ENCODE measurements at places on chromosomes 3 and 15.

DNA sequence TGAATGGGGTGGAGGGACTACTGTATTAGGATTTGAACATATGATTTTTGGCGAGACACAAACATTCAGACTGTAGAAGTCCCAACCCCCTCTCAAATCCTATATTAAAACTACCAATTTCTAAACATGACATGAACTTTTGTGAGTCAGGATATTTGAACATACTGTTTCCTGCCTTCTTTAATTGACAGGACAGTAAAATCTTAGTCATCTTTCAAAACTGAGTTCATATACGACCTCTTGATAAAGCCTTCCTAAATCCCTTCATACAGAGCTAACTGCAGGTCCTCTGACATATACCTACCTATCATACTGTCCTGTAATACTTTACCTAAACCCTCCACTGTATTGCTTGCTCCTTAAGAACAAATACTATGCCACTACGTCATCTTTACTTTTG, 23.5 kb downstream of the ALDH1A2 start:
- DNase-seq, result no peak

GRCh38 chr15:79978655-79979514, 7.9 kb upstream of the BCL2A1 start:
- no peak for DNase-seq

- peak; percentile 71 for DNase-seq
These were observed 101.1 kb downstream of the GREM1 start for GRCh38 chr15:32818758-32819447.

DNA sequence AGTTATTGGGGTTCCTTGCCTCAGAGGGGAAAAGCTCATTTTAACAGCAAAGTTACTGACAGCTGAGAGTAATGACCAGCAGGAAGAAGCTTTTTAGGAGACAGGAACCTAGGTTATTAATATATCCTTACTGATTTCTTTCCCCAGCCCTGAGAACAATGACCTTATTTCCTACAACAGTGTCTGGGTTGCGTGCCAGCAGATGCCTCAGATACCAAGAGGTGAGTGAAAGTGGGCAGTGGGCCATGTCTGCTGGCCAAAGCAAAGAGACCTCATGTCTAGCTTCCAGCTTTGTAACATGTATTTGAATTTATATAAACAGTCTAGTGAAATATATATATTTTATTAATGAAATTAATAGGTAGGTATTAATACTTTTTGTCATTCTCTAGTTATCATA, 5.0 kb downstream of the CCNDBP1 start:
- DNase-seq, result no peak

DNA sequence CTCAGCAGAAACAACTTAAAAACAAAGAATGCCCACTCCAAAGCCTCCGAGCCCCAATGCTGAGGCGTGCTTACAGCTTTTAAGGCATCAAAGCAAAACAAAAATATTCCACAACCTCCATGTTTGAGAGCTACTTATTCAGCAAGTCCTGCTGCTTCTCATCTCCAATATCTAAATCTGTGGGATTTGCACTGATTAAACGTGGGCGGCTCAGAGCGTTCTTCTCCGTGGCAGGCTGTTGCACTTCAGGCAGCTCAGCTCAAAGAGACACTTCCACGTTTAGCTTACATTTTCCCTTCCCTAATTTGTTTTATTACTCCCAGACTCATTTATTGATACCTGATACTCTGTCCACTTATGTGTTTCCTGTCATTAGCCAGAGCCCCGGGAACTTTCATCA, 282.6 kb upstream of the MCTP2 start:
- no peak for DNase-seq

GRCh38 chr3:145191543-145191942, 969.4 kb downstream of the PLOD2 start:
- DNase-seq, result no peak

GRCh38 chr3:156978481-156978961, 152.4 kb downstream of the LEKR1 start:
- DNase-seq, result no peak

DNA sequence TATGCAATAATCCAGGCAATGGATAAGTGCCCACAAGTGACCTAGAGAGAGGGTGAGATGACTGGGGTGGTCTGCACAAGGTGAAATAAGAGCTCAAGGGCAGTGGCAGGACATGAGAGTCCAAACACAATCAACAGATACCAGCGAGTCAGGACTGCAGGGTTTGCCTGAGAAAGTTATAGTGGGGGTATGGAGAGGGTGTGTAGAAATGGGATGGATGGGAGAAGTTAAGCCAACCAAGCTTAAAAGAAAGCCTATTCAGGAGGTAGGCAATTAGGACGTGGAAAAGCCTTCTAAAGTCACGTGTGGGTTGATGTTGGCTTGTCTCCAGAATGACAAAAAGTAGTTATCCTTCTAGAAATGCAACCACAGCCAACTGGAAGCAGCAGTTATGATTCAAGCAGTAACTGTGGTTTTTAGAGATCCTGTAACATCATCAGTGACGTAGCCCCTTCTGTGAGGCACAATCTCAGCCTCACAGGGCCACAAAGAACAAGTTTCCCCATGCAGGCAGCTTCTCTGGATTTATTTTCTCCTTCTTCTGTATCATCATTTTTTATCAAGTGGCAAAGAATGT, 56.1 kb downstream of the FAM174B start:
- no peak for DNase-seq

DNA sequence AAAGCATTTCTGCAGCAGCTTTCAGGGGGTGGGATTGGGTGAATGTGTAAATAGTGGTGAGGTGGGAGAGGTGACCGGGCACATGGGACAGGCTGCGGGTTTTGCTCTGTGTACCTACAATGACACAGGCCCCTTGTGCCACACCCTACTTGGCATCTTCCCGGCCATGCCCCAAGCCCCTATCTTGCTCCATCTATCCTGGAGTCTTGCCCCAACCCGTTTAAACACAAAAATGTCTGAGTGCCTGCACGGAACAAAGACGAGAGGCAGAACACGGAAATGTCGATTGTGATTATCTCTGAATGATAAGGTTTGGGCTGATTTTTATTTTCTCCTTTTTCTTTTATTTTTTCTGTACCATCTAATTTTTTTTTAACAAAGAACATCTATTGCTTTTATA, 46.0 kb upstream of the SLC6A1 start:
- DNase-seq, result no peak

DNA sequence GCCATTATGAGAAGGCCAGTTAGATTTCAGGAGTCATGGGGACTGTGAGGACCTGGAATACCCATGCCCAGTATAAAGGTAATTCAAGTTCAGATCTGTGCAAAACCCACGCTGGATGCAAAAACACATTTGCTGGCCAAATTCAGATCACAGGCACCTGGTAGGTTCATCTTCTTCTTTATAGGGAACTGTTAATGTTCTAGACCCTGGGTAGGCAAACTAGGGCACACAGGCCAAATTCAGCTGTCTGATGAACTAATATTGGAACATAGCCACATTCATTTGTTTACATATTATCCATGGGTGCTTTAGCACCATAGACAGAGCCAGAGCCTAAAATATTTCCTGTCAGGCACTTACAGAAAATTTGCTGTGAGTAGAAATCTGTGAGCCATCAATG, 241.4 kb downstream of the PTPRG start:
- DNase-seq, result no peak

GRCh38 chr15:32668942-32669341, 27.4 kb downstream of the SCG5 start:
- no peak for DNase-seq

DNA sequence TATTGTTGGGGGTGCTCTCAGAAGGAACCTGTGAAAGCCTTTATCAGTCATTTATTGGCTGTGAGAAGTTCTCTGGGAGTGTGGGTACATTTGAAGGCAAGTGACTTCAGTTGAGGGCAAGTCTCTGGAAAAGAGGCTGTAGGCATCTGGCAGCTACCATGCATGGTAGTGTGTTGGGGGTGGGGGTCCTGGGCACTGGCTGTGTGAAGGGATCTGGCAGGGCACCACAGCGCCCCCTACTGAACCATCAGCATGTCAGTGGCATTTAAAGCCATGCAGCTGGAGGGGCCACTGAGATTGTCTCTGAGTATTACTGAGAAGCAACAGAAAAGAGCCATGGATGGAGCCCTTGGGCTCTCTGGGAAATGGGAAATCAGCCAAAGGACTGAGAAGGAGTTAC, 30.6 kb downstream of the CRTAP start:
- DNase-seq, result no peak

DNA sequence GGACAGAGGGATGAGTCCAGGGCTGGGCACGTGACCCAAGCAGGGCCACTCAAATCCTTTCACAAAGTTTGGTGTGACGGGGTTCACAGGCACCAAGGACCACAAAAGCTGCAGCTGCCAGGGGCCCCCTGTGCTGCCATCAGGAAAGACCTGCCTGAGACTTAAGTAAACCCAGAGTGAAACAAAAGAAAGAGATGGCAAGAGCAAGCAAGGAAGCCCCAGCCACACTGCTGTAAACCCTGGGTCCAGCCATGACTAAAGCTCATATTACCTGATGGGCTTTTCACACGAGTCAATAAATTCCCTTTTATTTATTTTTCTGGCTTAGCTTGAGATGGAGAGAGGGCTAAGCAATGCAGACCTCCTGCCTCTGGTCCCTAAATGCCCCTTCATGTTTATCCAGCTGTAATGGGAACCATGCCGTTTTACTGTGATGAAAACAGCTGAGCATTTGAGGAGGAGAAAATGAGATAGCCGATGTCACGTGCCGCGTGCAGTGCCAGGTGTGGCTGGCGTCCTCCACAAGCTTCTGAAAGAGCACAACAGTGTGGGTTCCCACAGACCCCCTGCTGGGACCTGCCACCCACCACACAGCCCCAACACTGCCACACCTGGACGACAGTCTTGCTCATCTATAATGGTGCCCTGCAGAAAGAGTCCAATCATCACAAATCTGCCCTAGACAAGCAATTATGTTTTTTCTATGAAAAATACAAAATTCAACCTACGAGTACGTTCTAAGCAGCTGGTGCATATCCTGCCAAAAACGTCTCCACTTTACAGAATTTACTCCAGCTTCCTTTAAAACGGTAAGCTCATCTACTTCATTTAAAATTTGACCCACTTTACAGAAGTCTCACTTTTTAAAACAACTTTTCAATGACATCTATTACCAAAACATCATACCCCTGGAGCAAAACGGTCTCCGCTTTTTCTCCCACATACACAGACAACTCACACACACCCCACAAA, 34.2 kb downstream of the ADAMTS17 start:
- DNase-seq, result no peak

- DNase-seq, result no peak
These were observed 2.2 kb downstream of the CADM2 start for GRCh38 chr3:84961011-84961410.

DNA sequence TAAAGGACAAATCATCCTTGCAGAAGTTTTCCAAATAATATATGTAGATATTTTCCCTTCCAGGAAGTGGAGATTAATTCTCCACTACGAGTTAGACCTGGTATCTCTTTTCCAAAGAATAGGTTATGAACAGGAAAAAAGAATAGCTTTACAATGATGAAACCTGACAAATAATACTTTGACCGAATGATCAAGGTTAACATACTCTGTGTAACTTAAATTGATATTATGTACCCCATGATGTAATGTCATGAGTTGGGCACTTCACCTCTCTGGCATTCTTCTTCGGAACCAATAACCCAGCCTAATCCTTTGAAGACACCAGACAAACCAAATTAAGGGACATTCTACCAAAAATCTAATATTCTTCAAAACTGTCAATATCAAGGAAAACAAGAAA, 48.7 kb upstream of the CNTN3 start:
- no peak for DNase-seq

- no peak for DNase-seq
These were observed 46.3 kb downstream of the SYNM start for GRCh38 chr15:99151156-99151555.

- DNase-seq, result no peak
These were observed 440.3 kb upstream of the DPH6 start for GRCh38 chr15:35986191-35986721.

DNA sequence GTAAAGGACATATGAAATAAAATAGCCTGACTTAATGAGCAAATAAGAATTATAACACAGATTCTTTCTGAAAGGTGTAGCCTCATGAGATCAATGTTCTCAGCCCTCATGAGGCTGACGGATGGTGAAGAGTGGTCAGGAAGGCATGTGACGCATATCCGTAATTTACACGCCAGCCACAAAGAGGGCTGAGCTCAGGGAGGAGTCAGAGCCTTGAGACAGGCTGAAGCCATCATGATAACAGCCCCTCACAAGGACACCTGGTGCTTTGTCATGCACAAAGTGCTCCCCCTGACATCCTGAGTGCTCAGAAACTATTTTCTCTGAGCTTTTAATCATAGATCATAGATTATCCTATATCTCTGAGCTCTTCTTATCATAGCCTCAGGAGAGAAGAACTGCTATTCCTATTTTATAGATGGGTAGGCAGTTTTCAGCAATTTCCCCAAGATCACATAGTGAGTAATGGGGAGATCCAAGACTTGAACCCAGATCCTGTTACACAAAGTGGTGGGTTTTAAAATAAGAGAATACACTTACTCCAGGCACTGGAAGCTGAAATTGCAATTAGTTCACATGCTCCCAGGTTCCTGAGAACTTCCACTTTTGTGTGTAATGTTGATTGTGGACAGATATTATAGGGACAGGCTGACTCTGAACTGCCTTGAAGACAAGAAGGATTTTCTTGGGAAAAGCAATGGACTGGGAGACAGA, 267.1 kb downstream of the RPLP1 start:
- no peak for DNase-seq

- DNase-seq, result no peak
These were observed 65.0 kb downstream of the CCNL1 start for GRCh38 chr3:157094751-157095480.

- no peak for DNase-seq
These were observed 38.9 kb downstream of the TLE3 start for GRCh38 chr15:70058642-70059360.

DNA sequence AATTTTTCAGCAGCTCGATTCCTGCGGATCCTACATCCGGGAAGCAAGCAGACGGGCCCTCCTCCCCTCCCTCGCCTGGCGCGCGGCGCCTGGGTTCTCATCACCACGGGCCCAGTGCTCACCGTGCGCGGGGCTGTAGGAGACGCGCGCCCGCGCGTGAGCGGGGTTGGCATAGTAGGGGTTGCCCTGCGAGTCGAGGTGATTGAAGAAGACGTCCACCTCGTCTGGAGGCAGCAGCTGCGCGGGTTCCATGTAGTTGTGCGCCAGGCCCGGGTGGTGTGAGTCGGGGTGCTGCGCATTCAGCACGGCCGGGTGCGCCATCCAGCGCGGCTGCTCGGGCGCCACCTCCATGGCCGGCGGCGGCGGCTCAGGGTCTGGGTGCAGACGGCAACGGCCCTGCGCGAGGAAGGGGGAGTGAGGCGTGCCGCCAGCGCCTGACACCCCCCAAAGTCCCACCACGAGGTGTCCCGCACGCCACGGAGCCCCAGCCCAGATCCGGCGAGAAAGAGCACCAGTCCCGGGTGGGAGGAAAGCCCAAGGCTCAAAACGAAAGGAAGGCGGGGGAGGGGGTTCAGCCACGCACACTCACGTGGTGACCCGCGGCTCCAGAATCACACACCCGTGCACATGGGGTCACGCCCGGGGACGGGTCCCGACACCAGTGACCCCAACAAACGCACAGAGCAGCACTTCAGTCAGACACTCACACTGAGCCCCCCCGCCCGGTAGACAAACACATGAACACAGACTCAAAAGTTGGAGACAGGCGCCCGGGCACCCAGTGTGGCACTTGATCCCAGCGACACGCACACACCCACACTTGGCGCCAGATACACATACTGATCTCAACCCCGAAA, 6.1 kb downstream of the GATA2 start:
- DNase-seq, result no peak

Measured in kidney epithelial cell (primary cell).